Renal cortical epithelial cell (primary cell): ENCODE measurements at places on chromosomes 5 and 9.

GRCh38 chr9:84789463-84789830, 119.9 kb downstream of the NTRK2 start:
- DNase-seq, result no peak

GRCh38 chr9:71835596-71835995, 67.3 kb upstream of the CEMIP2 start:
- no peak for DNase-seq

DNA sequence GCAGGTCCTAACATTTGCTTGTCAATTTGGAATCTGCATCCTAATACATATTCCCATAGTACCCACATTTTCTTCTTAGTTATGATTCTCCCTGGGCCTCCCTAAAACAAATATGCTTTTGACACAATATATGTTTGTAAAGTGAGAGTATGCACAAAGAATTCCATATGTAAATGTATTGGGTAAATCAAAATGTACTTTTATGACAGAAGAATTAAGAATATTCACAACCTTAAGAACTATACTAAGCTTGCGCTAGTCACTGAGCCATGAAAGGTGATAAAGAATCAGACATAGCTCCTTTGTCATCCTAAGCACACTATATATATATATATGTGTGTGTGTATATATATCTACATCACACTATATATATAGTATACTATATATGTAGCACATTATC, 438.5 kb downstream of the ACTL7B start:
- no peak for DNase-seq

DNA sequence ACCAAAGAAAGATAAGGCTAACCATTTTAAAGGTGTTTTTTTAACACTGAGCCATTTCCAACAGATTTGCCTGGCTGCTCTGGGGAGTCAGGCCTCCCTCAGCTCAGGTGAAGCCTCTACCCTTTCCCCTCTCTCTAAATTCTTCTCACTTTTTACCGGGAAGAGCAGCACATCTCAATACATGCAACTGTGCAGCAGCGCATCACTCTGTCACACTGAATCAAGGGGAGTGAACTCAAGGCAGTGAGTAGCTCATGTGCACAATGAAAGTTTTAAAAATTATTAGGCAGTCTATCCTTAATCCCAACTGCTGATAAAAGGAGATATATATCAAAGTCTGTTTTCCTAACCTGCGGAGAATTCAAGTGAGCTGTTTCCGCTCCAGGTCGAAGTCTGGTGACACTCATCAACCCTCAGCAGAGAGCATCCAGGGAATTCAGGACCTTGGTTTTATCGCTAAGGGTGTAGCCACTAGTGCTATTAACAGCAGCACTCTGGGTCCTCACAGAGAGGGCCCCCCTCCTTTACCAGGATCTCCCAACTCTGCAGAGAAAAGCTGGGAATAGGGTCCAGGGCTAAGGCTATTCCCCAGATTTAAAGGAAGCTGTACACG, 1.0 kb downstream of the CEMIP2 start:
- no peak for DNase-seq

- no peak for DNase-seq
These were observed 4.6 kb upstream of the ANP32B start for GRCh38 chr9:97978371-97979130.

DNA sequence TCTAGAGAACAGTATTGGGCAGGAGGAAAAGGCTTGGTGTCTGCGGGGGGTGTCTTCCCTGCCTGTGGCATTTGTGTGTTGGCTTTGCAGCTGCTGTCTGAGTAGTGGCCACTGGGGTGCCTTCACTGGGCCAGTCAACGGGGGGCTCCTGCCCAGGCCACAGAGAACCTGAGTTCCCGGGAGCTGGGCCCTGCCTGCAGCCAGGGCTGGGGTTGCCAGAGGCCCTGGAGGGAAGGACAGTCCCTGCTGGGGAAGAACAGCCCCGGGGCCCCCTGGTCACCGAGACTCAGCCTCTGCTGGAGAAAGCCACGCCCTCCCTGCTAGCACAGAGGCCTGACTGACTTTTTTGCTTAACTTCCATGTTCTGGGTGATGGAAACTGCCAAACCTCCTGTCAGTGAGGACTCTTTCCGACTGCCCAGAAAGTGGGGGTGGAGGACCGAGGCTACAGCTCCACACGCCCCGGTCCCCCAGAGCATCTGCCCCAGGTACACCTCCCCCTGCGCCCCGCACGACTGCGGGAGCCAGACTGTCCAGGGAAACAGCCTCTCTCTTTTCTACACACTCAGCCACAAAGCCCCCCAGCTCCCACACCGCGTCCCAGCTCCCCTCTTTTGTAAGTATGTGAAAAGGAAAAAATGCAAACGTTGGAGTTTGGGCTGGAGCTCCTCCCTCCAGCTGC, 133.4 kb downstream of the DAB2IP start:
- no peak for DNase-seq

GRCh38 chr5:5326115-5326758, 96.2 kb upstream of the ICE1 start:
- no peak for DNase-seq

- DNase-seq, result no peak
These were observed 126.1 kb downstream of the CACNA1B start for GRCh38 chr9:138003485-138004190.

DNA sequence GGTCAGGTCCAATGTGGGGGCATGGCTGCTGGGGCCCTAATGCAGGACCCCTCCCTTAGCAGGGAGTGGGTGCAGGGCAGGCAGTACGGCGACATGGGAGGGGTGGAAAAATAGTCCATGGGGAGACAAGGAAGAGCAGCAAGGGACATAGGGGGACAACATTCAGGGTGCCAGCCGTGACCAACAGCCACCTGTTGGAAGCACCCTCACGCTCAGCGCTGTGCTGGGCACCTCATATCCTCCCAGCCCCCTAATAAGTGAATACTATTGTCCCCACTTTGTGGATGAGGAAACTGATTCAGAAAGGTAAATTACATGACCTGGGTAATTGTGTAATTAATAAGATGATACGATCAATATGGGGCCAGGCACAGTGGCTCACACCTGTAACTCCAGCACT, 3.0 kb upstream of the FIBCD1 start:
- no peak for DNase-seq

DNA sequence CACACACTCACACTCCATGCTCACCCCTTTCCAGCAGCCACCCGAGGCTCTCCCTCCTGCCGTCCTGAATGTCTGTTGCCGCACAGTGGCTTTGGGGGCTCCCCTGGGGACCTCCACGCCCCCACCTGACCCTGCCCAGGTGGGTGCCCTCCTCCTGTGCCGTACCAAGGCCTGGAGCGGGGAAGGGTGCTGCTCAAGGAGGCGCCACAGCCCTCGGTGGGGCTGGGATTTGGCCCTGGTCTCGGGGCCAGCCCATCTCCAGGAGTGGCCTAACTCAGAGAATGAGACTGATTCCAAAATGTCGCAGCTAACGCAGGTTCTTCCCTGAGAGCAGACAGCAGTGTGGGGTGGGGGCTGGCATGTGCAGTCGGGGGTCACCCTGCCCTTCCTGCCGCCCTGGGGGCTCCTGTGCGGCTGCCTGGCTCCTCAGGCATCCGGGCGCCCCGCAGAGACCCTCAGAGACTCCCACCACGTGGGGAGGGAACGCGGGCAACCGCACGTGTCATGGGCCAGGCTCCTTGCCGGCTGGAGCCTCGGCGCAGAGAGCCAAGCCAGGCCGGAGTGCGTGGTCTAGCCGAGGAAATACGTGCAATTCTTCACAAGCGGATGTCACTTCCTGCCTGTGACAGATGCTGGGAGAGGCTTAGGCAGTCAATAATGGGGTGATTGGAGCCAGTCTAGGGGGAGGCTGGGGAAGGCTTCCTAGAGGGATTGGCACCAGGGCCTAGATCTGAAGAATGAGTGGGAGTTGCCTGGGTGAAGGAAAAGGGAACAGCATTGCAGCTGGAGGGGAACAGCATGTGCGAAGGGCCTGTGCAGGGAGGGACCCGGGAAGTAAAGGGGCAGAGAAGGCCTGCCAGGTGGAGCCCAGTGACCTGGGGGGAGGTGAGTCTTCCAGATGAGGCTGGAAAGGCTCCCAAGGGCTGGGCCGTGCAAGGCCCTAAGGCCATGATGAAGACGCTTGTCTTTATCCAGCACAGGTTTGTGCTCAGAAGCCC, 44.1 kb downstream of the C9orf50 start:
- no peak for DNase-seq
